HepG2 (cell line): ENCODE measurements at places on chromosomes 5 and 9.

DNA sequence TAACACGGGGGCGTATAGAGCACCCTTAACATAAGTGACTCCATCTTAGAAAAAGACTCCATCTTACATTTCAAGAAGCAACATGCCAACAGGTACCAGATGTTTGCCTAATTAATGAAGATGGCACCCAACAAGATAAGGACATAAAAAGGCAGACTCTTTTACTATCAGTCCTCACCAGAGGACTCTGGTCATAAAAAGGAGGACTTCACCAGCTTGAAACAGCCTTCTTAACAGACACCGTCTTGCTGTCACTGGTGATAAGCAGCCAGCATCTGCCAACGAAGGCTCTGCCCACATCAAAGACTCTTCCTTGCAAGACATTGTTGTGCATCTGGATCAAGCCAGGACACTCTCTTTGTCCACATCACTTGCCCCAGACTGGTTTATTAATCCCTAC is 80.3 kb downstream of the S1PR3 start:
- no peak for DNase-seq

GRCh38 chr5:17183831-17184230 is 33.6 kb upstream of the BASP1 start:
- DNase-seq = no peak

DNA sequence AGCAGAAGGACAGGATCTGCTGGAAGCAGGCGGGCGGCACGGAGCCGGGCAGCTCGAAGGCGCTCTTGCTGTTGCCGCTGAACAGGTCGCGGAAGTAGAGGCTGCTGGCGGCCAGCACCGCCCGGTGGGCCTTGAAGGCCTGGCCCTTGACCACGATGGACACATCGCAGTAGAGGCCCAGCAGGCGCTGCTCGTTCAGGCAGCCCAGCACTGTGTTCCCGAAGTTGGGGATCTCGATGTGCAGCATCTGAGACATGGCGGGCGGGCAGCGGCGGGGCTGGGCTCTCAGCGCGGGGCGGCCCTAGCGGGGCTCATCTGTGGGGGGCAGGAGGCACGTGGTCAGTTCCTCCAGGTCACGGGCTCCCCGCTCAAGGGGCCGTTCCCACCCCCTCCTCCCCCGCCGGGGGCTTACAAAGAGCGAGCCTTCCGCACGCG is 44.8 kb downstream of the NACC2 start:
- DNase-seq = no peak

DNA sequence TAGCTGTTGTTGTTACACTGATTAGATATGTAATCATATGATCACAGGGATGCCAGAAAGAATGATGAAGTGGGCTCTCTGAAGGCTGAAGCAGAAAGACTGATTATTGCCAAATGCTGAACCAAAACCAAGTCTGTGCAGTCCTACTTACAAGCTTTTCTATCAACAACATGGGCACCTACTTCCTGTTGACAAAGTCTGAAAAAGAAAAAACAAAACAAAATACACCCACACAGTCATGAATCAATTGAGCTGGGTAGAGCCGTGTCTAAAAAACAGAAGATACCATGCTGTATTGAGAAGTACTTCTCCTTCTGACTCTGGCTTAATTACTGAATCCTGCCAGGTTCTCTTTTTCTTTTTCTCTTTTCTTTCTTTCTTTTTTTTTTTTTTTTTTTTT is 363.4 kb downstream of the RAB3C start:
- no peak for DNase-seq

- DNase-seq = no peak
Measured at GRCh38 chr9:95516734-95517558, at the start of gene PTCH1. Gene PTCH1 (minus strand): TSS chr9:95516971.

- DNase-seq = peak; percentile 63
Measured at GRCh38 chr5:95846554-95847260, 24.2 kb upstream of the GLRX start.

DNA sequence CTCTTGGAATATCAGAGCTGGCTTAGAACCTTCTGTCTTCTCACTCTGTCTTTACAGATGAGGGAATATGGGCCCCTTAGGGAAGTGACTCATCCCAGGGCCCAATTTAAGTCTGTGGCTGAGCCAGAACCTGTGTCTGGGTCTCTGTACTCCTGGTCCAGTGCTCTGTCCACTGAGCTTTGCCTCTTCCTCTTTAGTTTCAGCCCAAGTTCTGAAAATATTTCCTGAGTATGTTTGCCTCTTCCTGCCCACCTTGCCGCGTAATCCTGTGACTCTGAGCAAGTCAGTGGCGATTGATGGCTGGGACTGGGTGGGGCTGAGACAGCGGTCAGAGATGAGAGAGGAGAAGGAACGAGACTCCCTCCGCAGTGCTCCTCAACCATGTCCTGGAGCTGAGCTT is 7.8 kb downstream of the IER5L start:
- DNase-seq = no peak

DNA sequence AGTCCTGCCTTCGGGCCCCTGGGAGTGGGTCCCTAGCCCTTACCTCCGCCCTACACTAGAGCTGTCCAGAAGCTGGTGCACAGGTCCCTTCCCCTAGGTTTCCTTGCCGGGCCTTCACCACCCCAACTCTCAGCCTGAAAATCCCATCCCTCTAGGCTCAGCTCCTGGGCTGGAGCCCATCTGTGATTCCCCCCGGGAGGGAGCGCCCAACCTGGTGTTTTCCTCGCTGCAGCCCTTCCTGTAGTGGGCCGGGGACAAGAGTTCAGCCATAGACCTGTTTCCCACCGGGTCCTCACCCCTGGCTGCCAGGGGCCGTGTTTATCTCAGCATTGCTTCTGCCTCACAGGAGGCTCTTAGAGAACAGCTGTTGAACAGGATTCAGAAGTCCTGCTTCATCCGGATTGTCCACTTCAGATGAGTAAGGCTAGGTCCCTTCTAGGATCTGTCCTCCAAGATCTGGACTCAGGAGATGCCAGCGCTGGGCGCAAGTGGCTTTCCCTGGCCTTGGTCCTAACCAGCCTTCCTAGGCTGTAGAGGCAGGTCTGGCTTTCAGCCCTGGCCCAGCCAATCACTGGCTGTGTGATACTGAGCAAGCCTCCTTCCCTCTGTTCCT is 965 bp downstream of the GLIPR2 start:
- DNase-seq = no peak

GRCh38 chr5:160366230-160366629 is 4.2 kb downstream of the C1QTNF2 start:
- DNase-seq = no peak

DNA sequence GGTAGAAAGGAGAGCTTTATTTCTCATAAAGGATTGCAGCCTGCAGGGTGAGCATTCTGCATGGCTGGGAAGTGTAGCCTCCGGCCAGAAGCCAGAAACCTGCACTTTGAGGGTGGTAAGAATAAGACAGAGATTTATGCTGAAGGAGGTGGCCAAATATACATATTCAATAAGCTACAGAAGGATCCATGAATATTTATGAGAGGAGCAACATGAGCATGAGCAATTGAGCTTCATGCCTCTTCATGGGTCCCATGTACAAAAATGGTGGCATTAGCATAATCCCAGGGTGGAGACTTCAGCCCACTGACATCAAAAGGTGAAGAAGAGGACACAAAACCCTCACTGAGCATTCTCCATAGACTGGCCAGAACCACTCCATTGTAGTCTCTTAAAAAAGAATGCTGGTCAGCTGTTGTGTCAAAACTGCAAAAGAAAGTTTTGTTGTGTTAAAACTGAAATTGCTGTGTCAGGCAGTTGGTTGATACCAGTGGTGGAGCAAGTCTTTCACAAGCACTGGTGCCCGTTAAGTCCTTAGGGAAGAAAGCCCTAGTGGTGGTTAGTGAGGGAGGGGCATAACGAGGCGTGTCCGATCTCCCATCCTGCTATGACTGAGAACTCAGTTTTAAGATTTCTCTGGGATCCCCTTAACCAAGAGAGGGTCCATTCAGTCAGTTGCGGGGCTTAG is 160.8 kb upstream of the MAP1B start:
- no peak for DNase-seq
